Nephron progenitor cell (in vitro differentiated cells): ENCODE measurements at places on chromosomes 13 and 19.

DNA sequence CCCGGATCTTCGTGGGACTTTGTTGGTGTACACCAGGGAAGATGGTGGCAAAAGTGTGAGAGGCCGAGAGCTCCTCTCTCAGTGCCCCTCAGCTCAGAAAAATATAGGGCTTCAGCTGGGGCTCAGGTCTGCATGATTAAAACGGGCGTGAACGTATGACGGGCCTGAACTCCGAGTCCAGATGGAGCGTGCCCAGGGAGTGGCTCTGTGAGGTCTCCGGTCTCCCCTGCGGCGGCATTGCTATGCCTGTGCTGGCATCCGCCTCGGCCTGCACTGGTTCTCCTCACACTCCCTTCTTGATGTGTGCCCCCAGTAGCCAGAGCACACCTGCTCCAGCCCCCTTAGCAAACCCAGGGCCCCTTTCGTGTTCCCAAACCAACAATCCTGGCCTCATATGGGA is 82.0 kb downstream of the TEX29 start:
- DNase-seq = no peak

DNA sequence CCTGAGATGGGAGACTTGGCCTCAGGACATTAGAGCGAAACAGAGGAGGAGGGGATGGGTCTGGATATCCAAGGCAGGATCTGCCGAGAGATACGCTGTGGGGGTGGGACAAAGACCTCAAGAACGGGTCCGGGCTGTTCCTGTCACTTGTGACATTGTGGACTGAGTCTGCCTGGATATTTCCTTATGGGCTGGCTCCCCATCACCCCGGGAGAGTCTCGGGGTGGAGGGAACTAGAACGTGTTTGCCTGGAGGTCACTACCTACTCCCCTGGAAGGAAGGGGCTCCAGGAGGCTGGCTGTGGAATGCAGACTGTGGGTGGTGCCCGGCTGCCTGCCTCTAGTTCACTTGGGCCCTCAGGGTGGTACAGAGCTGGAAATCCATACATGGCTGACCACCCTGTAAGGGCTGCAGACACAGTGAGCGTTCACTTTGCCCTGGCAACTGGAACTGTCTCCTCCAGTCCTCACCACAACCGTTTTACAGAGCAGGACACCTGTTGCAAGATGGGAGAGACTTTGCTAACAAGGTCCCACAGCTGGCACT is 26.4 kb downstream of the DNM2 start:
- no peak for DNase-seq

DNA sequence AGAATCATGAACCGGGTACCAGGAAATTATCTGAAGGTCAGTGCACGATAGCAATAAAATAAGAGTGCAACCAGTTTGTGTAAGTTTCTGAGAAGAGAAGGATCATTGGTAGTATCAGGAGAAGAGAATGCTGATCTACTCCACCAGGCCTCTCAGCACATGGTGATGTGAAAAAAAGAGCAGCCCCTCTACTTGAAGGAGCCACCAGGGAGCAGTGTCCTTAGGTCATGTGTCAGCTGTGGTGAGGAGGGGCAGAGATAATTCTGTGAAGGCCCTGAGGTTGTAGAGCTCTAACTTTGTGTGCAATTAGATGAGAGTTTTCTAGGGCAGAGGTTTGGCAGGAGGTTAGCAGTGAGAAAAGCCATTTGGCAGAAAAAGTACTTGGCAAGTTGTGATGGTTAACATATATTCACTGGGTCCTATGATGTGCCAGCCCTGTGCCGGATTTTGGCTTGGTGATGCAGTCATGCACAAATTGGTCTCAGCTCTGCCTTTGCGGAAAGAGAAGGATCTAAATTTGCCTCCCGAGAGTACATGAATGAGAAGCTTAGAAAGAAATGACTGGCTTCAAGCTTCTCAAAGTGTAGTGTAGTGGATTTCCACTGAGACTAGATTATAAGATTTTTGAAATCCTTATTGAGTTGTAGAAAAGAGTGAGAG is 19.2 kb upstream of the ZC3H13 start:
- DNase-seq = no peak

GRCh38 chr13:97648881-97649224 is 214.9 kb downstream of the RAP2A start:
- no peak for DNase-seq

- no peak for DNase-seq
Observed at GRCh38 chr19:6514089-6514488, 12.0 kb upstream of the TUBB4A start.

- DNase-seq = no peak
Observed at GRCh38 chr19:38395381-38396114, 7.1 kb downstream of the SPRED3 start.

DNA sequence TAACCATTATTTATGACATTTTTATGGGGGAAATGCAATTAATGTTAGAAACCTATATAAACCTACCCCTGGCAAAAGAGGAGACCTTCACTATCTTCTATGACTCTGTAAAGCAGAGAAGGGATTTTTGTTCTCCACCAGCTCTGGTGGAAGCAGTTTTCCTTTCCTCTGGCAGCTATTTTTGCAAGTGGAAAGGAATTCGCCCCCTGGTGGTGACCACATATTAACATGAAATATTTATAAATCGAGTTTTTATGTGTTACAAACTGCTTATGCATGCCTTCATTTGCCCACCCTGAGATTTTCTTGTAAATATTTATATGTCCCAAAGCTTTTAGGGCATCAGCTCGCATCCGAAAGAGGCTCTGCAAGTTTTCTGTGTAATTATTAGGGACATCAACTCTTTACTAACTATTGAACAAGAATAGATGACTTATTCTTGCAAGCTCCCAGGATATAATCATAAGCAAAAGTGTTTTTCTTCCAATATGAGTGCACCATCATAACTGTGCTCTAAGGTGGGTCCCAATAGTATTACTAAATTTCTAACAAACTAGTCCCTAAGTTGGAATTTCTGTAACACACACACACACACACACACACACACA is 62.4 kb downstream of the SERTM1 start:
- DNase-seq = peak; percentile 61

DNA sequence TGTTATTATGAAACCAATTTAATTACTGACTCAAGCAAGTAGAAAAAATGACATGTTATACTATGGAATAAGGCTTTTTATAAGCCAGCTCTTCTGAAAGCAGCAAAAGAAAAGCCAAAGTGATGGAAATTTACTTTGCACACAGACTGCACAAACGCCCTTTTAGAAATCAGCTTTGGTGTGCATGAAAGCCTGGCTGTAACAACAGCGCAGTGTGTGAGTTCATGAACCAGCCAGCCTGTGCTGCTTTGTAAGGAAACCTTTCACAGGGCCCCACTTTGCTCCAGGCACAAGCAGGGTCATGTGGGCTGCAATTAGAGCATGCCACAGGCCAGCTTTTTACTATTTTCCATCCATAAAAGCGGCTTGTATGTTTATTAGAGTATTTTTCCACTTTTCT is 13.6 kb upstream of the IFT88 start:
- no peak for DNase-seq

DNA sequence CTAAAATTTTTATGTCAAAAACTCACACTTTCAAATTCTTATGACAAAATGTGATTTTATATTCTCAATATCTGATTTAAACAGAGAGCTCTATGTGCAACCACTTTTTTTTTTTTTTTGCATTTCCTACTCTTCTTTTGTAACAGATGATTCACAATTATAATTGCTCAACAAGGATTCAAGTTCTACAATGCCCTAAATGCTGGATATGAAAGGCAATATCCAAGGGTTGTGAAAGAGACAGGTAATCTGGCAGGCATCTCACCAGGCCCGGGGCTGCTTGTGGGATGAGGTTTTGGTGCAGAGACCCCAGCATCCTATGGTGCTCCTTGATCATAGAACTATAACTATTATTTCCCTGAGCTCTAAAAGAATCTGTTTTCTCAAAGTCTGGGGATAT is 363.6 kb upstream of the NBEA start:
- DNase-seq = no peak

GRCh38 chr13:80389073-80390038 is 48.4 kb upstream of the SPRY2 start:
- no peak for DNase-seq

DNA sequence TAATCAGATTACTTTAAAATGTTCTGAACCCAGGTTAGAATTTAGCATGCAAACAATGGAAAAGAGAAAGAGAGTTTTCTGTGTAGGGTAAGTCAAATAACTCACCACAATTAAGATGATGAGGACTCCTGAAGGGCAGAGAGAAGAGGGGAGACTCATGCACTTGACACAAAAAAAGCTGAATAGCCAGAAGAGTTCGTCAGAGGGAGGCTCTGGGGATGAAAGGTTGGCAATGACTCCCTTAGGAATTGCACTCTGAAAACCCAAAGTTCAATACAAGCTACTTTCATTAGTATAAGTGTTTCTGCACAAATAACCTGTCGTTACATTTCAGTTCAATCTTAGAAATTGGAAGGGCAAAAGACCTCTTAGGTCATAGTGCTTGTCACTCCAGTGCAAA is 434.4 kb upstream of the PCDH9 start:
- no peak for DNase-seq

GRCh38 chr13:93882086-93882651 is 597.3 kb downstream of the DCT start:
- no peak for DNase-seq

GRCh38 chr13:106650690-106651205 is 82.8 kb upstream of the ARGLU1 start:
- no peak for DNase-seq

DNA sequence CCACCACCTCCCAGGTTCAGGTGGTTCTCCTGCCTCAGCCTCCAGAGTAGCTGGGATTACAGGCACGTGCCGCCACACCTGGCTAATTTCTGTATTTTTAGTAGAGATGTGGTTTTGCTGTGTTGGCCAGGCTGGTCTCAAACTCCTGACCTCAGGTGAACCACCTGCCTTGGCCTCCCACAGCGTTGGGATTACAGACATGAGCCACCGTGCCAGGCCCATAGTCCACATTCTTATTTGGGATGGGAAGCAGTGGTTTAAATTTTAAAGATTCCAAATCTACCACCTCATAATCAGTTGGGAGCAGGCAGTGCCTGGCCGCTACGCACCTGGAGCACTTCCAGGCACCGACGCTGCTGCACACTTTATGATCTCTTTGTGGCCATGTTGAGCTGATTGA is 160.6 kb upstream of the SOX1 start:
- no peak for DNase-seq

DNA sequence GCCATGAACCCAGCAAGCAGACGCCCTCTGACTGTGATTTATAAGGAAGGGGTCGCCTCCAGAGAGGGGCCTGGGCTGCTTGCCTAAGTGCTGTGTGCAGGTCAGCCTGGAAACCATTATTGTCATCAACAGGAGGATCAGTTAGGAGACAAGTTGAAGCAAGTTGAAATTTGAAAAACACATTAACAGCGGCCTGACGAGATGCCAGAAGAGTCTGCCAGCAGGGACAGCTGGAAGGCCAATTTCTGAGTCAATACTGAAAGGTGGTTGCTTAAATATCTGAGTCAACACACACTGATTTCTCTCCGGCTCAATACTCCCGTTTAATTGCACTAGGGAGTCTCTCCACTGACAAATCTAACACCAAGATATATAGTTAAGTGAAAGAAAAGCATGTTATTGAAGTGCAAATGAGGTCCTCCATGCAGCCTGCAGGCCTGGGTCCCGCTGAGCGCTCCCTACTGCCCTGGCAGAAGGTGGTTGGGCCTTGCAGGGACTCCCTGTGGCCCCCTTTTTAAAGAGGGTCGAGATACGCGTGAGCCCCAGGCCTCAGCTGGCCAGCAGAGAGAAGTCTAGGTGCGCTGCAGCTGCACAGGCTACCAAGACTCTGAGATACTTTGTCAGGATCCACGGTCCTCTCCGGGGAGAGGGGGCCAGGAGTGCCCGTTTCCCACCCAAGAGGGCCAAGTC is 91.1 kb downstream of the RNASEH2B start:
- DNase-seq = peak; percentile 40

DNA sequence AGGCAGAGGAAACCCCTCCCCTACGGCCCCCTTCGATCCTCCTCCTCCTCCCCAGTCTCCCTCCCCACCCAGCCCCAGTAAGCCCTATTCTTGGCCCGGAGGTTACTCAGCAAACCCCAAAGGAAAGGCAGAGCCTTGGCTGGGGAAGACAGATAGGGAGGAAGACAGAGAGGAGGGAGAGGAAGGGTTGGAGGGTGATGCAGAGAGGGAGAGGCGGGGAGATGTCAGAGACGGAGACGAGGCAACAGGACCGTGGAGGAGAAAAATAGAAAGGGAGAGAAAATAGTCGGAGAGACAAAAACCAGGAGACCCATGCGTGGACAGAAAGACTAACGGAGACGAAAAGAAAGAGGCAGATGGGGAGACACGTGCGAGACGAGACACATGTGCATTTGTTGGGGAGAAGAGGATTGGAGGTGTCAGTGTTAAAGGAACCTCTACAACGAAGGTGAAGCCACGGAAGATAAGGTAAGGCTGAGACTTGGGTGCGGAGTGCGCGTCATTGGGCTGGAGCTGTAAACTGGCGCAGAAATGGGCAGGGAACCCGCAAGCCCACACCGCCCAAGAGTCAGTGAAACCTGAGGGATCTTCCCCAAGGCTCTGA is 2.9 kb downstream of the TGFB1 start:
- no peak for DNase-seq

GRCh38 chr19:19170873-19171672 is 1.0 kb upstream of the MEF2B start:
- no peak for DNase-seq

- peak; percentile 73 for DNase-seq
Observed at GRCh38 chr19:10517361-10517759, at the start of gene S1PR5. TSS of gene S1PR5 (minus strand) at chr19:10517447. CDS start at chr19:10515011, 2,436 bp downstream.

DNA sequence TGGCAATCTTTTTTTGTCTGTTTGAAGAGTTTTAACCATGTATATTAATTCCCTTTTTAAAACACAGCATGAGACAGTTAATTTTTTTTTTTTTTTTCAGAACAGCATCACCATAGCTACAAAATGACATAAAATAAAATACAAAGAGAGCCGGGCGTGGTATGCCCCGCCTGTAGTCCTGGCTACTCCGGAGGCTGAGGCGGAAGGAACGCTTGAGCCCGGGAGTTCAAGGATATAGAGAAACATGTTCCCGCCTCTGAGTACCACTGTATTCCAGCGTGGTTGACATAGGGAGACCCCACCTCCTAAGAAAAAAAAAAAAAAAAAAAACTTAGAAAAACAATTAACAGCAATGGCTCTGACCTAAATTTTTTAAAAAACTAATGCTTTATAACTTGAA is 10.0 kb upstream of the INSR start:
- DNase-seq = no peak

DNA sequence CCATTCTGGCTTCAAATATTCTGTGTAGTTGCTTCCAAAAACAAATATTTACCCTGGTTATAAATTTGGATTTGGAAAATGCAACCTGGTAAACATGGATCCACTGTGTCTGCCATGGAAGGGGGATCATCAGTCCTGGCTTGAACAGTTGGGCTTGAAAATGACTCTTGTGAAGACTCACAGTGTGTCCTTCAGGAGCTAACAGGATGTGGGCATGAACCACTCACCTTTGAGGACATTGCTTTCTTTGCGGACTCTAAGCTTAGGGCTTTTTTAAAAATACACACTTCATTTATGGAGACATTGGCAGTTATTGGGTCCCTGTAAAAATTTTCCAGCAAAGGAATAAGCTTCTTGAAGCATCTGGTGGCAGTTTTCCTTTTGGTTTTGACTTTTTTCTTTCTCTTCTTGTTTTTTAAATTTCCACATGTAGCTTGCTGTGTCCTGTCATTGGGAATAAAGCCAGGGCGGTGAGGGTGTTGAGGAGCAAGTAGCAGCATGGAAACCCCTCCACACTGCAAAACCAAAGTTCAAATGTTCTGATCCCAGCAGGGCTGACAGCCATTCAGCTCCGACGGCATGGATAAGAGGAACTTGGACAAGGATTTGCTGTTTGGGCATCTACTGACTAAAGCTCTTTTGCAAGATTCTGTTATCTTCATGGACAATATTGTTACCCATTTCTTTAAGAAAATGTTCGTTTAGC is 39.5 kb upstream of the SERP2 start:
- DNase-seq = no peak
